ENCODE measurements at places on chromosomes 4 and X.

DNA sequence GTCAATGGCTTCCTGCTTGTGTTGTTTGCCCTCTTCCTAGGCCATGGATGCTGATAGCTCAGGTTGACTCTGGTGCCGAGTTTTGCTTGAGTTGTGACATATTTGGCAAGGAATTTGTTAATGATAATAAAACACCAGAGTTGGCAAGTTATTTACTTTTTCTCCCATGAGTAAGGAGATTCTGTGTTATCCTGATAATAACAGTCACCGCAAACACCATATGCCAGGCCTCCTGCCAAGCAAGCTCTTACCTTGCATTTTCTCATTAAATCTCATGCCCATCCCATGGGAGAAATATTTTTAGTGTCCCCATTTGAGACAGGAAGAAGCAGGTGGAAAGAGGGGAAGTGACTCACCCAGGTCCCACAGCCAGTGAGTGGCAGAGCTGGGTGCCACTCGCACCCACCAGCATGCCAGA is 67.4 kb upstream of the CLCN4 start:
- DNase-seq: no peak

DNA sequence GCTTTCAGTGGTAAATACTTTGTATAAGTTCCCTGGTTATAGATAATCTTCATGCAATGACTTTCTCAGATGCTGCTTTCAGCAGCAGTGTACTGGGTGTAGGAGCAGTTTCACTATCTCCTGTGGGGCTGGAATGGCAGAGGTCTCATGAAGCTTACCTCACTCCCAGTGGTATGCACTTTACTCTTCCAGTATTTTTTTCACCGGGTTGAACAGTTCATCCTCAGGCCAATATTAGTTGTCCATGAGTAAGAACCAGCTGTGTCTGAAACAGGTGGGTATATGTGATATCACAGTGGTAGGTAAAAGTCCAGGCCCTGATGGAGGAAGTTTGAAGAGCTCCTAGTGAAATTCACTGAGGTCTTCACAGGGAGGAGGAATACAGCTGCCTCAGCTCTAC is 351.5 kb upstream of the EMCN start:
- no peak for DNase-seq

DNA sequence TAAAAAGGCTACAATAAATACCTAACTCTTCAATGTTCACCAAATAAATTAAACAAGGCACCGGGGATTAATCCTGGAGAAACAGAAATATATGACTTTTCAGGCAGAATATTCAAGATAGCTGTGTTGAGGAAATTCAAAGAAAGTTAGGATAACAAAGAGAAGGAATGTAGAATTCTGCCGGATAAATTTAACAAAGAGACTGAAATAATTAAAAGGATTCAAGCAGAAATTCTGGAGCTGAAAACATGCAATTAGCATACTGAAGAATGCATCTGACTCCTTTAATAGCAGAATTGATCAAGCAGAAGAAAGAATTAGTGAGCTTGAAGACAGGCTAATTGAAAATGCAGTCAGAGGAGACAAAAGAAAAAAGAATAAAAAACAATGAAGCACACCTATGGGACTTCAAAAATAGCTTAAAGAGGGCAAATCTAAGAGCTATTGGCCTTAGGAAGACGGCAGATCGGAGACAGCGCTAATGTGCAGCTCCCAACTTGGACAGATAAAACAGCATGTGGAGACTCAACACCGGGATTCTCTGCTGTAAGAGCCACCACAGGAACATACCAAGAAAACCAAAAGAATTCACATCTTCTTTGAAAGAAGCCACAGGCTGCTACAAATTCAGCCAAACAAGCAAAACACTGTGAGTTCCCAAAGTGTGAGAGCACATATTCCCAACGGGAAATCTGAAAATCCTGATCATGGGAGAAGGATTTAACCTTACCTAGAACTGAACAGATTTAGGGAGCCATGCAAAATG is 1290.9 kb downstream of the PCDH18 start:
- no peak for DNase-seq

DNA sequence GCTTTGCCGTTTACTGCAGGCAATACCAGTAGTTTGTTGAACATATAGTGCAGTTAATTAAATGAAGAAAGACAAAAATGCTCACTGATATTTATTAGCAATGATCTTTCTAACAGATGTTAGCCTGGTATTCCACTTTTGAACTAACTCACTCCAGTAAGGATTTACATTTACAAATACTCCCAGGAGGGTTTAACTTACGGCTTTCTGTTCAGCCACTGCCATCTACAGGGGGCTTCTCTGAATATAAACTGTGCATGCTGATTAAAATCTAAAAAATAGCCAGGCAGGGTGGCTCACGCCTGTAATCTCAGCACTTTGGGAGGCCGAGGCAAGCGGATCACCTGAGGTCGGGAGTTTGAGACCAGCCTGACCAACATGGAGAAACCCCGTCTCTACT is 2.2 kb upstream of the SRD5A3 start:
- DNase-seq: no peak

DNA sequence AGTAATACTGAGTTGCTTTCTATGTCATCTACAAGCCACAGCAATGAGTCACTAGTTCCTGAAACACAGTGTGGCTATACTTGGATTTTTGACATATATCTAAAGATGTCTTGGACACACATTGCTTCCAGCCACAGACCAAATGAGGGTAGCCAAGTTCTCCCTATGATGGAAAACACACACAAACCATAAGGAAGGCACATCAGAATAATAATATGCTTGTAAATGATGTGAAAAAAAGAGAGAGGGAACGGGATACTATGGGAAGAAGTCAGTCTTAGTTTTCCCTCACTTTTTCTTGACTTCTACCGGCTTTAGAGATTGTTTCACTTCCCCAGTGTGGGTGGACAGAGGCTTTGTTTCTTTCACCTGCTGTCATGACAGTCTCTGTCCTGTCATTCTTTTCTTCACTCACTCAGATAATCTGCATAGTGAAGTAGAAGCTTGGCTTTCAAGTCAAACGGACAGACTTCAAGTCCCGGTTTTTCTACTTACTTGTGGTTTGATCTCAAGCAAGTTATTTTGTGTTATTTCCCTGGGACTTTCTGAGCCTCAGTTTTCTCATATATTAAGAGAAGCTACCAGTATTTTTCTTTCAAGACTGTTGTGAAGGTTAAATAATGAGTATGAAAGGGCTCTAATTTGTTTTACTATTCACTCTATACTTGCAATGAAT is 34.7 kb downstream of the P2RY10 start:
- no peak for DNase-seq

DNA sequence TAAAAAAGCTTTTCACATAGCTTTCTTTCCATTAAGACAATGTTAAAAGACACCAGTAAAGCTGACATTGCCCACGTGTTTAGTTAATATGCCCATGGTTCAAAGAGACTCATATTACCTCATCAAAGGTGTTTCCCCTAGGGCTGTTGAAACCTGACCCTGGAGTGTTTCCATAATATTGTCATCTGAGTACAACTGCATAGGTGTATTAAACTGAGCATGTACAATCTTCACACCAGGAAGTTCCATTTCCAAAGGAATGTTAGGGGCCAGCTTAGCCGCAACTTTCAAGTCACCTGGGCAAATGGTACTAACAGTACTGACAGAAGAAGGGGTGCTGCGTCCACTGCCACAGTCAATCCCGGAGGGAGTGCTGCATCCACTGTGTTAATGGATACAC is 27.1 kb downstream of the PDLIM3 start:
- DNase-seq: no peak

- no peak for DNase-seq
Observed at GRCh38 chrX:155767876-155768769, 113.0 kb upstream of the VAMP7 start.

DNA sequence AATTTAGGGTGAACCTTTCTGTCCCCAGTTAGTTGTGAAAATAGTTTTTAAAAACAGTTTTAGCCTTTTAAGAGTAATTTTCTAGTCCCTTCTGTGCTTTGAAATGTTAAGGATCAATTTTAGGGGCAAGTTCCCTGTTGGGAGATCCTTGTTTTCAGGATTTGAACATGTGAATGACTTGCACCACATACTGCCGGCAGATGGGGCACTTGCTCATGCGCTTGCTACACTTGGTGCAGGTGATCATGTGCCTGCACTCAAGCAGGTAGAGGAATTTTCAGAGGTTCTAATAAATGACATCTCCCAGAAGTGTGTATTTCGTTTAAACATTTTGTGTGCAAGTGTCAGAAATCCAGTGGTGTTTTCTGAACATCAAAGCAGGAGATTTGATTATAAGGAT is 195.9 kb downstream of the CHM start:
- DNase-seq: no peak

DNA sequence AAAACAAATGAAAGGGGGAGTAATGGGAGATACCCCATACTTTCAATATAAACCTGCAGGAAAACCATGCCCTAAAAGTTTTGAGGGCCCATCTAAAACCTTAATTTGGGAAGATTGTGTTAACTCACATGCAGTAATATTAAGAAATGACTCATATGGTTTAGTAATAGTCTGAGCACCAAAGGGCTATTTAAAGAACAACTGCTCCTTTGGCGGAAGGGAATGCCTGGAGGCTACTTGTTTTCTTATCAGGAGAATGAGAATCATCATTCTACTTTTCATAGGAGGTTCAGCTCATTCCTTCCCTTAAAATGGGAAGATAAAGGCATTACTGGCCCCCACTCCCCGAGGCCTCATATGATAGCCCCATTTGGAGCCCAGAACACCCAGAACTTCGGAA is 47.6 kb downstream of the SPIN3 start:
- no peak for DNase-seq

DNA sequence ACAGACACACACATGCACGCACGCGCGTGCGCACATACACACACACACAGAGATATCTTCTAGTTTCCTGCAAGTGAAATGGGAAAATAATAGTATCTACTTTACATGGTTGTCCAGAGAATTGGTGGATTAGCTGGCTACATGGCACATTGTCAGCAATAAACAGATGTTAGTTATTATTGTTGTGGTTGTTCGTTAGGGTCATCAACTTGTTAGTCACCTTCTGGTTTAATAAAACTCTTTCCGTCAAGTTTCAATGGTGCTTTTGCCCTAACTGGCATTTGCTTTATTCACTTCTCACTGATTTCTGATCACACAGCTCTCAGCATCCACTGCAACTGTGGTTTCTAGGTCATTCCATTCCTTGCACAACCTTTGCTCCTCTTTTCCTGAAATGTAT is 25.4 kb upstream of the RASL11B start:
- no peak for DNase-seq

DNA sequence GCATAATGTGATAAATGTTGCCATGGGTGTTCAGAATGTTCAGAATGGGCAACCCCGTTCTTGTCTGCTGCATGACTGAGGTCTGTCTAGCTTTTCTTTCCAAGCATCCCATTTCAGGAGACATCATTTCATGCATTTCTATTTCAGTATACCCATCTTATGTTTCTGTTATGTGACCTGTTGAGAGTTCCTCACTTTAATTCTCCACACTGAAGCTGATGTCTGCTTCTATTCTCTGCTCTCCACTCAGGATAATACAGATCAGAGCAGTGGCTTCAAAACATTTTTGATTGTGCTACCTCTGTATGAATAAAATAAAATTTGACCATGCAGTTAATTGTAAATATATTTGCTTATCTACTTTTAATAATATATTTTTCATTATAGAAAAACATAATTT is 398.6 kb downstream of the ARHGAP24 start:
- no peak for DNase-seq

DNA sequence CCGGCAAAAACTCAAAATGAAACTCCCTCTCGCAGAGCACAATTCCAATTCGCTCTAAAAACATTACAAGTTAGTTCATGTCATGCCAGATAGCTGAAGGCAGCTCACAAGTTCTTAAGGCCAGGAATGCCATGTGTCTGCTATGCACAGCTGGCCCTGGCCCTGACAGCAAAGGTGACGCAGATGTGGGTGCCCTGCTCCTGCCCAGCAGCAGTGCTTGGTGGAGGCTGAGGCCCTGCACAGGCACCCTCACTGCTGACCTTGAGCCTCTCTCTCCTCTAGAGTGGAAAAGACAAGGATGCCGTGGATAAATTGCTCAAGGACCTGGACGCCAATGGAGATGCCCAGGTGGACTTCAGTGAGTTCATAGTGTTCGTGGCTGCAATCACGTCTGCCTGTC is 2.9 kb downstream of the S100P start:
- no peak for DNase-seq

DNA sequence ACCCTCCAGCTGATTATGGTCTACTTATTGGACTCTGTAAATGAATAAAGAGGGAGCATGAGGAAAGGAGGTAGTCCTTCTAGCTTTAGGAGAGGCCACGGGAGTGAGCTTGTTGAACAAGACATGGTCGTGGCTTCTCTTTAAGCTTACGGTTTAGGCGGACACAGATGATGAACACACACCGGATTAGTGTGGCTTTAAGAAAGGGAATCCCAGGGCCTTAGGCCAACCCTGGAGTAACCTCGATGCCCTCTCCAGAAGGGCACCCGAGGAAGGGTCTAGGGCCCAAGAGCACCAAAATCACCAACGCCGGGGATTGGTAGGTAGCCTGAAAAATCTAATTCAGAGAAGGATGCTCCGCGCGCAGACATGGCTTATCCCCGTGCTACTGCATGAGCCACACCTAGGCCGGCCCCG is 39.4 kb downstream of the ERVMER34-1 start:
- no peak for DNase-seq

DNA sequence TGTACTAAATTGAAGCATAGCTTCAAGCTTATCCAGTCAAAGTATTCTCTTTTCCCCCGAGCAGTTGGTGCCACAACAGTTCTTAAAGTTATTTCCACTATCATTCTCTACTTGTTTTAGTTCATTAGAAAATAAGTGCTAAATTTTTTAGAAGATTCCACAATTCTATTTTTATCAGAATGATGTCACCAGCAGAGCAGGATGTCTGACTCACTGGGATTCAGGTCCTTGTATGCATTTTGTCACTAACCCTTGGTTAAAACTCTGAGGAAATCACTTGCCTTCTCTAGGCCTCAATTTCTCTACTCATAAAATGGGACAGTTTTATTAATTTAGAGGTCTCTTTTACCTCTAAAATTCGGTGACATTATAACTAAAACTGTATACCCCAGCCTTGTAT is 3.4 kb downstream of the DDX53 start:
- no peak for DNase-seq

- no peak for DNase-seq
Observed at GRCh38 chrX:136228839-136229207, 22.4 kb downstream of the MAP7D3 start.

DNA sequence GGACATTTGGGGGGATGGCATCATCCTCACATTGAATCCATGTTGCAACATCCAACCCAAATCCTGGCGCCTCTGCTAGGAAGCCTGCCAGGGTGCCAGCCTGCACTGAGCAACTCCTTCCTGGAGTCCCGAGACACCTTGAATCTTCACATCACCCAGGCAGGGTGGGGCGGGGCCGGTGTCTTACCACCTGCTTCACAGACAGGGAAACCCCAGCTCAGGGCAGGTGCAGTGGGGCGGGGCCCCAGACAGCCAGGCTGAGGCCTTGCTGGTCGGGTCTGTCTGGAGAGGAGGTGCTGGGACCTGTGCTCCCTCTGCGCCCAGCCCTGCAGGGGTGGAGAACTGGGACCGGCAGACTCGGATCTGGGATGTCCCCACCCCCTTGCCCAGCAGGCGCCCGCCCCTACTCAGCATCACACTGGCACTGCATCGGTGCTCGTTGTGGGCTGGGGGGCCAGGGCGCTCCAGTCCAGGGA is 31.5 kb upstream of the HTRA3 start:
- no peak for DNase-seq

Measured in activated CD4-positive, CD25-positive, alpha-beta regulatory T cell treated with anti-CD3 and anti-CD28 coated beads, Interleukin-2, amount 50 U/mL, for 16 hours (primary cell).